ENCODE measurements at places on chromosomes 12 and 14.

DNA sequence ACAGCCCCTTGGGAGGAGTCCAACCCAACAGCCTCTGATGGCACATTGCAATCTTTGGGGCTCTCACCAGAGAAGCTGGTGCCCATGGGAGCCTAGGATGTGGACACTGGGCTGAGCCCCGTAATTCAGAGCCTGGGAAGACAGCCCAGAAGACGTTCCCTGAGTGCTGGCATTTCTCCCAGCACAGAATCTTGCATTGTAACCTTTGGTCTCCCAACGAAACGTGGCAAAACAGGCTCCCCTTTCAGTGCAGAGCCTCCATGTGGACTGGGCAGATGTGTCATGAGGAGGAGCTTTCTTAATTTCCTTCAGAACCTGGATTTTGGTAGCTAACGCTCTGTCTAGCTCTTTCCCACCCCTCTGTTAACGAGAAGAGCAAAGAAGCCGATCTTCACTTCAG is 26.3 kb downstream of the BATF start:
- no peak for DNase-seq

DNA sequence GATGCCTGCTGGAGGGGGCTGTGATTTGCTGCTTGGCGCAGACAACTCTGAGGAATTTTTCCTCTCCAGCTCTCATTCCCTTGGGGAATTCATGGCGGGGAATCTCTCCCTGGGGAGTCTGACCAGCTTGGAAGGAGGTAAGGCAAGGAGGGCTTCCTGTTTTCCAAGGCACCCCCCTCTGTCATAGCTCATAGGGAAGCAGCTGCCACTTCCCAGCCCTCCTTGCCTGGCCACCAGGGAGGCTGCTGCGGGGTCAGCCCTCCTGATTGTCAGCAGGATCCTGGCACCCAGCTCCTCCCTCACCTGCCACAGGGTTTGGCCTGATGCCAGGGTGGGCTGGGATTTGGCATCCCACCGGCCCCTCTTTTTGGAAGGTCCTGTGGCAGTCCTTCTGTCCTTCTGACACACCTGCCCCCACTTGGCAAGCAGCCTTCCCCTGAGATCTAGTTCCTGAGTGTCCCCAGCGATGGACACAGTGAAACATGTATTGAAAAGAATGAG is 74.9 kb downstream of the TSPAN9 start:
- DNase-seq: peak; percentile 33

- DNase-seq: no peak
These were observed 97.3 kb downstream of the DERA start for GRCh38 chr12:16008421-16008824.

- DNase-seq: no peak
These were observed 31.5 kb upstream of the CACNA2D4 start for GRCh38 chr12:1949771-1950470.

DNA sequence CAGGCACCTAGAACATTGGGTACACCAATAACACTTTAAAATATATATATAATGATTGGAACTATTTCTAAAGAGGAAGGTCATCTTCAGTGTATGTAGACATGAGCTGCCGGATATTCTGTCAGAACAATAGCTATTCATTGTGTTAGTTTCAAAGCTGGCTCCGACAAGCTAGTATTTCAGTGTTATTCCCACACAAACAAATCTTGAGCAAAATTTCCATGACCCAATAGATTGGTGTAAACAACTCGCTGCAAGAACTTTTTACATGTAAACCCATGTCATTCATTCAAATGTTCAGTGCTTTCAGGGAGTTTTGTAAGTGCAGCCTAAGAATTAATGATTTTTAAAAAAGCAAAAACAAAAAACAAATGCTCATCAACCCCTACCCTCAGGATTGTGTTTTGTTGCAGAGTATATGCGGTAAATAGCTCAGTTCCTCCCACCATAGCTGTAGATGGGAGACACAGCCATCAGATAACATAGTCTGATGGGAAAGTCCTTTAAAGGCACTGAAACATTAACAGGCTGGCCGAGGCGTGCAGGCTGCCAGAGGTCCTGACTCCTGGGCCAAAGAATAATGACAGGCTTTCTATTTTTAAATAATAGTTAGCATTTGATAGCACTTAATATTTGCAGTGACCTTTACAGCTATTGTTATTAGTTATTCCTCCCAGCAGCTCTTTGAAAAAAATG is 150.3 kb upstream of the ARHGAP5 start:
- no peak for DNase-seq

DNA sequence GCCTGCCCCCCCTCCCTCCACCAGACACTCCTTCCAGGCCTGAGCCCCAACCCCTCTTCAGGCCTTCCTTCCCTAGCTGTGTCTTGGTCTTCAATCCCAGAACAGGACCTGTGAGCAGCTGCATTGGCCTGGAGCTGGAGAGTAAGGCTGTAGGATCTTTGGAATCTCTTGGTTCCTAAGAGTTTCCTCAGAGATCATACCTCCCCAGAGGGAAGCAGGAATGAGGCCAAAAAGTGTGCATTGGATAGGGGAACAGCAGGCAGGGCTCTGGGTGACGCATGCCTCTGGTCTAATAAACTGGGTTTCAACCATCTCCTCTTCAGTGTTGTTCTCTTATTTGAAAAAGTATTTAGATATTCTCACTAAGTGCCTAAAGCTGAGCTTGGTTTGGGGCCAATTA is 1.8 kb upstream of the SMARCD1 start:
- DNase-seq: no peak

- no peak for DNase-seq
These were observed 379.6 kb downstream of the CCDC91 start for GRCh38 chr12:28569698-28570411.

GRCh38 chr12:89882050-89882449 is 173.4 kb upstream of the ATP2B1 start:
- DNase-seq: no peak
